Naive thymus-derived CD4-positive, alpha-beta T cell (primary cell): ENCODE measurements at places on chromosomes 6 and 20. TPM values are rescaled to one million over a fixed set of nuclear protein-coding genes. Genes with fewer than 3 reads are reported as not detected.

Gene ZNF292
- 74.3 and 90.9 TPM in 2 replicates for total RNA-seq

DNA sequence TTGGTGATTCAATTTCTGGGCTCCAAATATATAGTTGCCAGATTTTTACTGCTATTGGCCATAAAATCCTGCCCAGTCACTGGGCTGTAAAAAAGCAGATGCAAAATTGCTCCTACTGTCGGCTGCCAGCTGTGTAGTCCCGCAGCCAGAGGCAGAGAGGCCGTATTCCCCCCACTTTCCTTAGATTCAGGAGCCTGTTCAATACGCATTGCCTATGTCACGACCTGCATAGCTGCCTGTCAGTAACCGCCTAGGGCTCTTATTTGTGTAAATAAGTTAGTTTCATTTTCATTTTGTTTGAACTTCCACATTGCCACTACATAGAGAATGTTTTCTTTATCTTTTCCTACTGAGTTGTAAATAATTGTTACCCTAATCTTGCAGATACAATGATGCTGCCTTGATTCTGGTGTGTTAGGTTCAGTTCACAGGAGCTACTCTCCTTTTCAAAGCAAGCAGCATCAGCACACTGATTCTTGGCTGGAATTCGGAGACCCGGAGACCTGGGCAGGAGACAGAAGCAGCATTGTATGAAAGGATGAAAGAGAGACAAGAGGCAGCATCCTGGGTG, 46.0 kb upstream of the UST start:
- H3K4me1 ChIP-seq = peaks cover 11% of the 10 kb centered on the region
- no peak for DNase-seq
- H3K36me3 ChIP-seq = no peaks in the 10 kb centered on the region
- H3K27ac ChIP-seq = no peak overlapping the region

GRCh38 chr6:5128351-5128750, 43.2 kb downstream of the PPP1R3G start:
- H3K4me3 ChIP-seq = no peak overlapping the region
- no peaks in the 10 kb centered on the region for H3K36me3 ChIP-seq
- no peaks in the 10 kb centered on the region for H3K27me3 ChIP-seq
- H3K4me1 ChIP-seq = no peaks in the 10 kb centered on the region

GRCh38 chr6:151701911-151702562, 105.4 kb upstream of the ESR1 start:
- no peaks in the 10 kb centered on the region for H3K36me3 ChIP-seq
- no peak overlapping the region for H3K27ac ChIP-seq
- DNase-seq = no peak
- no peaks in the 10 kb centered on the region for H3K27me3 ChIP-seq
- H3K4me3 ChIP-seq = no peak overlapping the region

Gene SIRPB2
- 0.30 TPM for total RNA-seq

- no peaks in the 10 kb centered on the region for H3K36me3 ChIP-seq
- no peak for DNase-seq
- no peaks in the 10 kb centered on the region for H3K27me3 ChIP-seq
- H3K4me1 ChIP-seq = no peaks in the 10 kb centered on the region
These were observed 163.6 kb upstream of the PREP start for GRCh38 chr6:105566503-105566902.

Gene CD109
- 1.2 TPM for total RNA-seq

DNA sequence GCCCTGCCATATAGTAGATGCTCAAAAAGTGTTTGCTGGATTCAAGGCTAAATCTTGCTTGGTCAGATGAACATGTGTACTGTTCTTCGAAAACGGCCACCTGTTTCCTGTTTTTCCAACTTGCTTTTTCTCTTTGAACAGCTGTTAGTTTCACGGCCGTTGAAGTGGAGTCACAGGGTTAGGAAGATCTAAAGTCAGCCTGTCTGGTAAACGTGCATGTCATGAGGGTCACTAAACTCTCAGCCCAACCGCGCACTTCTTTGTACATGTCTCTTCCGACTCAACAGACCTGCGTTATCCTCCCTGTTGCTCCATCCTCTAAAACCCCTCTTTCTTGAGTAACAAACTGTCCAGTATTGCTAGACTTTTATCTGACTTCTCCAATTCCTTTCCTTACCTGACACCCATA, 93.2 kb upstream of the MAN1A1 start:
- no peak for DNase-seq
- H3K4me1 ChIP-seq = no peaks in the 10 kb centered on the region
- no peaks in the 10 kb centered on the region for H3K36me3 ChIP-seq
- H3K4me3 ChIP-seq = no peak overlapping the region

- no peak overlapping the region for H3K4me3 ChIP-seq
- no peaks in the 10 kb centered on the region for H3K36me3 ChIP-seq
- no peak for DNase-seq
- no peak overlapping the region for H3K27ac ChIP-seq
These were observed 296.3 kb upstream of the BMP2 start for GRCh38 chr20:6471110-6471647.

DNA sequence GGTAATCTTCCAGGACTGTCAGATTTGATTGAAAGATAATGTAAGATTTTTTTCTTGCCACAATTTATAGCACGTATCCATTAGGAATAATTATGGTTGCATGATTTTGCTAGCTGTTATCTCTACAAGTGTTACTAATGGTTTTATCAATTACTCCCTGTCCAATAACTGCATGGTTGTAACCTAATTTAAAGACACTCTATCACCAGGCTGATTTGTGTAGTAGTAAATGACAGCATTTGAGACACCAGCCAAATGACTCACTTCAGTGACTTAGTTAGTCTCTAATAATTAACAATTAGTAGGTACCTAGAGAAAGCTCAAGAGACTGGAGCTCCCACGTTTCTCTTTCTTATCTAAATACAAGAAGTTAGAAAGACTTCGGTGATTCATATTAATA, 453.8 kb upstream of the POU3F2 start:
- H3K27ac ChIP-seq = no peak overlapping the region
- DNase-seq = no peak
- H3K4me3 ChIP-seq = no peak overlapping the region
- H3K27me3 ChIP-seq = no peaks in the 10 kb centered on the region

Gene FILIP1
- total RNA-seq = not detected

Gene SPEF1
- total RNA-seq = 0.24 TPM in 1 of 2 replicates, not detected in the other

Gene CALHM5
- not detected for total RNA-seq

DNA sequence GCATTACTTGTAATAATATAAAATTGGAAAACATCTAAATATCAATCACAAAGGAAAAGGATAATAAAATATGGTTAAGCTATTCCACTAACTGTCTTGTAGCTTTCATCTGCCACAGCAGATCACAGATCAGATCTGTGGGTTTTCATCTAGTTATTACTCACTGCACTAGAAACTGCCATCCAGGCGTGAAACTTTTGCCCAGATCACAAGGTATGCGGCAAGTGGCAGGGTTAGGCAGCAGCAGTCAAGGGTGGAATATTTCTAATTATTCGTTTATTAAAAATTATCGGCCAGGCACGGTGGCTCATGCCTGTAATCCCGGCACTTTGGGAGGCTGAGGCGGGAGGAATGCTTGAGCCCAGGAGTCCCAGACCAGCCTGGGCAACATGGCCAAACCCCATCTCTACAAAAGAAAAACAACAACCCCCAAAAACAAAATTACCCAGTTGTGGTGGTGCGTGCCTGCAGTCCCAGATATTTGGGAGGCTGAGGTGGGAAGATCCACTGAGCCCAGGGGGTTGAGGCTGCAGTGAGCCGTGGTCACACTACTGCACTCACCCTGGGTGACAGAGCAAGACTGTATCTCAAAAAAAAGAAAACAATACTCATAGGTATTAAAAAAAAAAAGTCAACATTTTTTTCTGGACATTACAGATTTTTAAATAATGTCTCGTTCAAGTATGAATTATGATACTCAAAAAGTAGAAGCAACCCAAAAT, 32.1 kb downstream of the BEND3 start:
- DNase-seq = no peak
- no peaks in the 10 kb centered on the region for H3K4me1 ChIP-seq
- no peak overlapping the region for H3K4me3 ChIP-seq
- H3K27me3 ChIP-seq = no peaks in the 10 kb centered on the region
- no peak overlapping the region for H3K27ac ChIP-seq

DNA sequence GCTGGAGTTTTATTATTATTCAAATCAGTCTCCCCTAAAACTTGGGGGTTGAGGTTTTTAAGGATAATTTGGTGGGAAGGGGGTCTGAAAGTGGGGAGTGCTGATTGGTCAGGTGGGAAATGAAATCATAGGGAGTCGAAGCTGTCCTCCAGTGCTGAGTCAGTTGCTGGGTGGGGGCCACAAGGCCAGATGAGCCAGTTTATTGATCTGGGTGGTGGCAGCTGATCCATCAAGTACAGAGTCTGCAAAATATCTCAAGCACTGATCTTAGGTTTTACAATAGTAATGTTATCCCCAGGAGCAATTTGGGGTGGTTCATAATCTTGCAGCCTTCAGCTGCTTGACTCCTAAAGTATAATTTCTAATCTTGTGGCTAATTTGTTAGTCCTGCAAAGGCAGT, 146.0 kb upstream of the SPACA1 start:
- no peaks in the 10 kb centered on the region for H3K4me1 ChIP-seq
- H3K27ac ChIP-seq = no peak overlapping the region
- H3K4me3 ChIP-seq = no peak overlapping the region

DNA sequence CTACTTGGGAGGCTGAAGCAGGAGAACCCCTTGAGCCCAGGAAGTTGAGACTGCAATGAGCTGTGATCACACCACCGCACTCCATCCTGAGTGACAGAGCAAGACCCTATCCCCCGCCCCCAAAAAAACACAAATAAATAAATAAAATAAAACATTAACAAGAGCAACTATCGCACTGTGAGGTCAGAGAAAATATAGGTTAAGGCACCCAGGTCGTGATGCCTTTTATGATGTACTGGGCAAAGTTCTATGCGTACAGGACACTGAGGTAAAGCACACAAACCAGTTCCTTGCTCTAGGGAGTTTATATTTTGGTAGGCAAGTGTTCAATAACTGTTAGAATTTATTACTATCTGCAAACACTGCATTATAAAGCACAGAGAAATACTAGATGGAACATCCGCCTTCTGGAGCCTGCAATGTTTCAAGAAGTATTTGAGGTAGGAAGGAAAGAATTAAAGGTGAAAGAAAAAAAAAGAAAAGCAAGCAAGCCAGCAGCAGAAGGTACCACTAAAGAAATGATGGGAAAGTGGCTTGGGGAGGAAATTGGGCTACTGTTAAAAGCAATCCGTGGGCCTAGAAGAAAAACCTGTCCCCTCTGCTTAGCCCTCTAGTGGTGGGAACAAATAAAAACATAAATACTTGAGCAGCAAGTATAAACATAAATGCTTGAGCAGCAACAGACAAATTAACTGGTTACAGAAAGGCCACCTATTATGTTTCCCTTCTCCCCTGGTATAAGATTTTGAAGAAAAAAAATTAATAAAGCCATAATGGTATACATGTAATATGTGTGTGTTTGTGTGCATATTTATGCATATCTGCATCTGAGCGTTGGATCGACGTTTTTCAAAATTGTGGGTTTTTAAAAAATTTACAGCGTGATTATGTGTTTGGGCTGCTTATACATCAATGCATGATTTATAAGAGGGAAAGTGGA, 128.0 kb downstream of the PHACTR1 start:
- H3K4me3 ChIP-seq = no peak overlapping the region
- peak; percentile 2 for DNase-seq
- no peaks in the 10 kb centered on the region for H3K36me3 ChIP-seq
- H3K27me3 ChIP-seq = no peaks in the 10 kb centered on the region
- no peak overlapping the region for H3K27ac ChIP-seq

- DNase-seq = no peak
- H3K4me3 ChIP-seq = no peak overlapping the region
- no peaks in the 10 kb centered on the region for H3K27me3 ChIP-seq
- no peaks in the 10 kb centered on the region for H3K4me1 ChIP-seq
These were observed 497.4 kb upstream of the SULF2 start for GRCh38 chr20:48282591-48283228.

DNA sequence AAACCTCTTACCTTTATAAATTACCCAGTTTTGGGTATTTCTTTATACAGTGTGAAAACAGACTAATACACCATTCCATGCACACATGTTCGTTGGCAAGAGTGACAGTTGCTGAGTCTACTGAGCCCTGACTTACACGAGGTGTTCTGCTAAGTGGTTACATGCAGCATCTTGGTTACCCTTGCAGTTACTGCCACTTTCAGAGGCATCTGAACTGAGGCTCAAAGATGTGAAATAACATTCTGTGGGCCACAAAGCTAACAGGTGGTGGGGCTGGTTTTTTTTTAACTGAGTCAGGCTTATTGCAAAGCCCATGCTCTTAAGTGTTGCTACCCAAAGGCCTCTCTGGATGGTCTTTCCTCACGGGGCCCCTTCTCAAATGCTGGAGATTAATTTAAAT, 54.4 kb upstream of the GTSF1L start:
- no peak overlapping the region for H3K27ac ChIP-seq
- no peaks in the 10 kb centered on the region for H3K4me1 ChIP-seq
- DNase-seq = no peak
- H3K27me3 ChIP-seq = no peaks in the 10 kb centered on the region

Gene KIFC1
- 0.65 TPM for total RNA-seq

Gene C6orf132
- total RNA-seq = not detected

DNA sequence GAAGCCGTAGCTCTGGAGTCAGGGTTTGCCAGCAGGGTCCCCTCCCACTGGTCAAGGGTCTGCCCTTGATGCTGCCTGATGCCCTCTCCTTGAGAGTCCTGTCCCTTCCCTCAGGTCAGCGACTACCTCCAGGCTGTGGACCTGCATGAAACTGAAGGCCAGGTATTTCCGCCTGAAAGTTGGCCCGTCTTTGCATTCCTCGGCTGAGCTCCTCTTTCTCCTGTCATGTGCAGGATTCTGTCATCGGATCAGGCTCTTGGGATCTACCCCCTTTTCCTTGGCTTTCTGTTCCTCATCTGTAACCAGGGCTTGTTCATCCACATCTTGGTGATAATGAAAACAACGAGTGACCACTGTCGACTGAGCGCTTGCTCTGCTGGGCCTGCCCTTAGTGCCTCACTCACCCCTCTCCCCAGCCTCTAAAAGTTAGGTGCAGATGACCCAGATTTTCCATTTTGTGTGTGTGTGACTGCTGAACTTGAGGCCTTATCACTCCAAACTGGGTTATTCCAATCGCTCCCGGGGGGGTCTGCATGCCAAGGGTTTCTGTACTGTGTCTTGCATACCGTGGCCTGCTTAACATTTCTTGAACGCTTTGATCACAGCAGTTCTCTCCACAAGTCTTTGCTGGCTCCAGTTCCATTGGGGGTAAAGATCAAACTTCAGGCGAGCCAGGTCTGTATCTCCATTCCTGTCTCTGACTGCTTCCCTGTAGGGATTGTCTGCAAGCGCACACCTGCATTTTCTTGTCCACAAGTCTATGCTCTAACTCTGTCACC, 81.6 kb downstream of the DTD1 start:
- no peaks in the 10 kb centered on the region for H3K27me3 ChIP-seq
- H3K27ac ChIP-seq = no peak overlapping the region
- no peak overlapping the region for H3K4me3 ChIP-seq
- DNase-seq = no peak
- peaks cover 4% of the 10 kb centered on the region for H3K36me3 ChIP-seq
- H3K4me1 ChIP-seq = no peaks in the 10 kb centered on the region

DNA sequence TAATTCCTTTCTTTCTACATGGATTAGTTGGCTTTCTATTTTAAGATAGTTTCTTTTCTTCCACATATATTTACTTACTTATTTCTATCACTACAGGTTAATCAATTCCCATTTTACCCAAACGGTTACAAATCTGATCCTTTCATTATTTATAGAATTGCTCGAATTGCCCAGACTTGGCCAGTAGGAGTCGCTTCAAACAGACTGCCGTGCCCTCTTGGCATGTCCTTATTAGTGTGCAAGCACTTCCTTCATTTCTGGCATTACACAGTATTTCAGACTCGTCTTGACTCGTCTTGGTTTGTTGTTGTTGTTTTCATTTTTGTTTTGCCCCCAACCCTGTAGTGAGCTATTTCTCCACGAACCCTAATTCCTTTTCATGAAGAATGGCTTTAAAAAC, 74.6 kb downstream of the SAMD3 start:
- H3K4me3 ChIP-seq = no peak overlapping the region
- no peaks in the 10 kb centered on the region for H3K4me1 ChIP-seq
- no peak for DNase-seq
- peaks cover 28% of the 10 kb centered on the region for H3K36me3 ChIP-seq
- no peak overlapping the region for H3K27ac ChIP-seq
